ENCODE measurements at places on chromosomes 6 and 20.

DNA sequence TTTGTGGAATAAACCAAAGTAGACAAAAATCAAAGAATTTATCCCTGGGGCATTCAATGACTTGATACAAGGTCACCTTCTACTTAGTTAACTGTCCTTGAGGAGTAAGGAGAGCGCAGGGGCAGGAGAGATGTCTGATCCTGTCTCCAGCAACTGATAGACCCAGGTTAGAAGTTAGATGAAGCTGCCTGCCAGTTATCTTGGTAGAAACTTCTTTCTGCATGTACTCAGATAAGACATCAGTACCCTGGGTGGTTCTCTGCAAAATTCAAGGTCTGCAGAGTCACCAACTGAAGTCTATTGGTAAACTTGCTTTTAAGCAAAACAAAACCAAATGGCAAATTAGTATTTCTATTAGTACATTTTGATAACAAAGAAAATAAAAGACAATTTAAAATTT is 2.7 kb downstream of the SGK1 start:
- no peak for DNase-seq

DNA sequence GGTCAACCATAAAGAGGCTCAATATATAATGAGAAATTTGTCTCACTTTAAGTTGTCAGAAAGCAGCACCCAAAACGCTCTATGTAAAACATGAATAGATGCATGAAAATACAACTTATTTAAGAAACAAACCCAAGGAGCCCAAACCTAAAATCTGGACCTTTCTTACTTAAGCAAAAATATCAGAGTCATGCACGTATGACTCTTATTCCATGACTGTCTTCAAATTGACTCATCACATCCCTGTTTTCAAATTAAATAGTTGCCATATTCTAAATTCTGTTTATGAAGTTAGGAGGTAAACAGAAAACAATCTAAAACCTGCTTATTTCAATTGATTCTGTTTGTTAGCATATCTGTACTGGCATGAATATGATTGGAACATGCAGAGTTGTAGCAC is 42.1 kb downstream of the ANKRD6 start:
- no peak for DNase-seq

DNA sequence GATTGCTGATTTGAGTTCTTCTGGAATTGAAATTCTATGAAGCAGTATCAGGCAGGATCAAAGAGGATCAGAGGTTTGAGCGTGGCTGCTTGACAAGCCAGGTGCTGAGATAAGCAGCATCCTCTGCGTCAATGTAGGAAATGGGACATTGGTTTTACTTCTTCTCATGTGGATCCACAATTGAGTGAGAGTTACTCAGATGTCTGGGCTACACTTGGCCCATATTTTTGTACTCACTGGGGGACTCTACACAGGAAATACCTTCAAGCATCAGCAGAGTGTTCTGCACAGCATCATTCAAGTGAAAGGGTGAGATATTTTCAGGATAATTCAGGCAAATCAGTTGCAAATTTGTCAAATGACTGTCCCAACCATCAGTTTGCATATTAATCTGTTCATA is 613.9 kb upstream of the ARID1B start:
- no peak for DNase-seq

GRCh38 chr20:17810062-17810631 is 110.4 kb downstream of the BANF2 start:
- DNase-seq = no peak

- no peak for DNase-seq
These were observed 20.8 kb downstream of the ZBTB2 start for GRCh38 chr6:151370509-151371078.

DNA sequence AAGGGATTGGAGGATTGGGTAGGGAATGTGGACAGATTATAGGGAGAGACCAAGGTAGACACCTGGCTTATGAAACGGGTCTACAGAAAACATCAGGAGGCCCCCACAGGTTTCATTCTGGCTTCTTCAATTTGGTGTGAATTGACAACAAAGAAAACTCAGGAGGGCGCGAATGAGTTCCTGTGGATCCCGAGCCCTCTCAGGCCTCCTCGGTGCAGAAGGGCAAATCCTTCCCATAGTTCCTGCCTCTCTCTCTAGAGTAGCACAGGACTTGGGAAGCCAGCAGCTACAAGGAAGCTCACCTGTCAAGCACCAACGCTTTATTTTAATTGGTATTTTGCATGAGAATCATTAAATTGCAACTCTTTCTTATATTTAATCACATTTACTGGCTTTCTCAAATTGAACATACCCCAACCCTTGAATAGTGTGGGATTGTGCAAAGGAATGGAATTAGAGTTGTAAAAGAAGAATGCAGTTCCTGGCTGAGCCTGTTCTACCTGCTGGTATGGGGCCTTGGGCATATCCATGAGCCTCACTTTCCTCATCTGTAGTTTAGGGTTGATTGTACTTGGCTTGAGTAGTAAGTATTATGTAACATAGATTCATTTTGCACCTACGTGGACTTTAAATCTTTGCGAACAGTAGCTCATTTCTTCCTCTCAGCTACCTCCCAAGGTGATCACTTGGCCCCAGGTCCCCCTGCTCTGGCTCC is 56.4 kb upstream of the PHACTR2 start:
- no peak for DNase-seq

GRCh38 chr20:23513164-23513563 is 22.2 kb downstream of the CST8 start:
- DNase-seq = no peak
